ENCODE measurements at places on chromosomes 7 and 10. TPM values are rescaled to one million over a fixed set of nuclear protein-coding genes. Genes with fewer than 3 reads are reported as not detected.

Gene AP5Z1
- 10.2 TPM for polyA plus RNA-seq

Gene TCERG1L
- polyA plus RNA-seq: not detected

Gene TLX1
- polyA plus RNA-seq: 0.06 TPM

Gene SNX10
- polyA plus RNA-seq: 15.9 TPM

Gene HK1
- polyA plus RNA-seq: 5.3 TPM

Gene GCK
- polyA plus RNA-seq: 12.7 TPM

Gene PPP1R17
- not detected for polyA plus RNA-seq

Gene PGAM2
- 0.56 TPM for polyA plus RNA-seq

Gene CNTNAP2
- 1.3 TPM for polyA plus RNA-seq

Gene TMEM139
- 8.6 TPM for polyA plus RNA-seq

Gene ETV1
- polyA plus RNA-seq: 4.3 TPM

Gene TYW1
- 6.7 TPM for polyA plus RNA-seq

DNA sequence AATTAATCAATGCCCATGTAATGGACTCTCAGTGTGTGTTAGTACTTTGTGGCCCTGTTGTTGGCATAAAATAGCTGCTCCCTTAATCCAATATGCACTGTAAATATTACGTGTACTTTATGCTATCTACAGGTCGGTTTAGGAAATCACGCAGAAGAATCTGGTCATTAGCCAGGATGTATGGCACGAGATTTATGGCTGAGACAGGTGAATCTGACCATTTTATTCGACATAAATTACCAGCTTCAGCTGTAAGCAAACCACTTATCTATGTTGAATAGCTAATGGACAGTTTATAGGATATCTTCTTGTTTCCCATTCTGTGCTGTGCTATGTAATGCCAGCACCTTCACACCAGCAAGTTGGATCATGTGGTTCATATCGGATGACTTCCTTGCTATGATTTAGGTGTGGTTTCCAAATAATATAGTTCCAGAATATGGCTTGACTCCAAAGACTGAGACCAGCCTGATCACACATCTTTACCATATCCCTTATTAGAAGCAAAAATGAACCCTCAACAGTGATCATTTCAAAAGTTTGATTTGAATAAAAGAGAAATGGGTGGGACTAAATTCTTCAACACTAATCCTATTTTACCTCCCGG lies 301.4 kb downstream of the AHR start:
- no peak overlapping the region for H3K4me3 ChIP-seq
- H3K4me1 ChIP-seq: peaks cover 2% of the 10 kb centered on the region
- DNase-seq: no peak
- H3K27ac ChIP-seq: no peak overlapping the region

DNA sequence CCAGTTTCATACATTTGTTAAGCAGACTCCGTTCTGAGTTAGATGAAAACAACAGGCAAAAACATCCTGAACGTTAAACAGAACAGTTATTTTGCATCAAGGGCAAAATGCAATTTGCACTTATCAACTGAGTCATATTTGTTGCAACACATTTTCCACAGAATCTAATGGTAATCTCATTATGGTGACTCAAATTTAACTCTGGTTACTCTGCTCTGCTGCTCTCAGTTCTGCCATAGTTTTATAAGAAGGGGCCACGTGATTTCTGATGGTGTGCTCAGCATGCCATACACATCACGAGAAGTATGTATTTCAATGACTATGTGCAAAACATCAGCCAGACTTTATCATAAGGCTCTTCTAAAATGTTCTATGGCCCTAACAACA lies 148.8 kb downstream of the CHCHD3 start:
- no peak overlapping the region for H3K27ac ChIP-seq
- no peak for DNase-seq
- no peak overlapping the region for H3K4me3 ChIP-seq
- no peaks in the 10 kb centered on the region for H3K4me1 ChIP-seq
- no peaks in the 10 kb centered on the region for H3K36me3 ChIP-seq

DNA sequence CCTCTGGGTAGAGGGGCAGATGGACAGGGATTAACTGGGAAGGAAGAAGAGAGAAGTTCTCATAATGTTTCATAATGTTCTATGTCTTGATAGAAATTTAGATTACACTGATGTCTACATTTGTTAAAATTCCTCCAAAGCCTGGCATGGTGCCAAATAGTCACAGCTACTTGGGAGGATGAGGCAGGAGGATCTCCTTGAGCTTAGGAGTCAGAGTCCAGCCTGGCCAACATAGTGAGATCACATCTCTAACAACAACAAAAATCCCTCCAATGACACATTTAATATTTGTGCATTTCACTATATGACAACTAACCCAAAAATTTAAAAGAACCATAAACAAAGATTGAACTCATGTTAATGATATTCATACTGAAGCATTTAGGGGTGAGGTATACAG lies 33.0 kb upstream of the PPP1R3C start:
- no peak overlapping the region for H3K27ac ChIP-seq
- no peak overlapping the region for H3K4me3 ChIP-seq
- no peaks in the 10 kb centered on the region for H3K36me3 ChIP-seq

DNA sequence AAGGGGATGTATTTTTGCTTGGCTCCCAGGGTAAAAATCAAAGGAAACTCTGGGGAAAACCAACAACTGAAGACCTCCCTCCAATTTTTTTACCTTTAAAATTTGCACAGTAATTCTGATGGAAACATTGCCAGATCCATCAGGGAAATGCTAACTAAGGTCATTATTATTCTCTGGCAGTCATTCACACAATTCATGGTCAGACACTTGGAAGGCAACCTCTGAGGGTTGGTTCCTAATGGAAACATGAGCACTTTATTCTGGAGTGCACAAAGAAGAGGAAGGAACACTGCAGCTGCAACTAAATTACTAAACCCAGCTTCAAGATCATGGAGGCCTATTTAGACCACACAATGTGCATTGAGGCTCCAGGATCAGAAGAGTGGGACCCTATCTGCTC lies 34.2 kb downstream of the SRI start:
- no peaks in the 10 kb centered on the region for H3K36me3 ChIP-seq
- H3K4me3 ChIP-seq: no peak overlapping the region
- no peaks in the 10 kb centered on the region for H3K4me1 ChIP-seq
- H3K27ac ChIP-seq: no peak overlapping the region

DNA sequence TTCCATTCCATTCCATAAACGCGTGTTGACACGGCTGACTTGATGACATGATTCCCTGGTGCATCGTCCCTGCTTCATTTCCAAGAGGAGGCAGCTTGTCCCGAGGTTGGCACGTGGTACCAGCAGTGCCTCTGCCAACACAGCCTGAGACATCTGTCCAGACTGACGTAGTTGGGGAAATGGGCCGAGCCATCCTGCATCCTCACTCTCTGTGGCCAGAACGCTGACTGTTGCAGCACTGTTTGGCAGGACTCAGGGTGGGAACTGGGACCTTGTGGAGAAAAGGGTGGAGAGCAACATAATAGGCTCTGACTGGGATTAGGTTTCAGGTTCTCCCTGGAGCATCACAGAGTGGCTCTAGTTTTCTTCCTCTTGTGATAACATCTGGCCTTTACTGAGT lies 118.6 kb upstream of the BTBD16 start:
- no peaks in the 10 kb centered on the region for H3K36me3 ChIP-seq
- peaks cover 11% of the 10 kb centered on the region for H3K4me1 ChIP-seq
- H3K4me3 ChIP-seq: no peak overlapping the region
- no peak overlapping the region for H3K27ac ChIP-seq

DNA sequence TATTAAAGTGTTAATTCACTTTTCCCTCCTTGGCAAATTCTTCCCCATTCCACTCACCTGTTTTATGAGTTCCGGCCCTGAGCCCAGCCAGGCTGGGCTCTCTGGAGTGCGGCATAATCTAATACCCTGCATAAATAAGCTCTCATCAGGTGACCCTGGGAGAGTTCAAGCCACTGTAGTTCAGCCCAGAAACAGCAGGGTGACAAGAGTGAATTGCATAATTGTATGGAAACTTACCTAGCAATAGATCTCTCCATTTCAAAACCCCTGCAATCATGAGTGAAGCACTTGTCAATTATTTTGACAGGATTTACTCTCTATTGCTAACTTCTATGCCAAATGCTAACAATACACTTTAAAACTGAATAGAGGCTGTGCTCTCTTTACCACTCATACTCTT lies 94.7 kb downstream of the OSBPL3 start:
- H3K36me3 ChIP-seq: no peaks in the 10 kb centered on the region
- no peak overlapping the region for H3K27ac ChIP-seq
- H3K4me1 ChIP-seq: no peaks in the 10 kb centered on the region
- no peak overlapping the region for H3K4me3 ChIP-seq

DNA sequence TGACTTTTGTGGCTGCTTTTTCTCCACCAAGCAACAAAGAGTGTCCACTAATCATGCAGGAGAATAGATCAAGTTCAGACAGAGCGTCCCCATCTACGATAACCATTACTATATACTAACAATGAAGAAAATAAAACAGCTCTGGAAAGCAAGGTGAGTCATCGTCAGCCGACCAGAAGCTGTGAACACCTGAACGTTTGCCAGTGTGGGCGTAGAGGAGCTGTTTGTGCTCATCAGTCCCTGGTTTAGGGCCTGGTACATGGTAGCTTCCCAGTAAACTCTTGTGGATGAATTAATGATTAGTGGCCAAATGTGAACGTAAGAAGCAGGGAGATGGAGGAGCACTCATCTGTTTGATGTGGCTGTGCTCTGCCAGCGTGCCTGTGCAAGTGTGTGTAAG lies 180.7 kb downstream of the EVX1 start:
- no peak overlapping the region for H3K4me3 ChIP-seq
- no peaks in the 10 kb centered on the region for H3K27me3 ChIP-seq
- H3K27ac ChIP-seq: no peak overlapping the region
- H3K4me1 ChIP-seq: peaks cover 17% of the 10 kb centered on the region
- DNase-seq: no peak
- H3K36me3 ChIP-seq: no peaks in the 10 kb centered on the region

Measured in liver (tissue), 10 donors.